Stimulated activated CD4-positive, alpha-beta T cell treated with anti-CD3 and anti-CD28 coated beads, Interleukin-12 subunit alpha, Interleukin-12 subunit beta, amount 100 ng/mL, for 4 hours (primary cell): ENCODE measurements at places on chromosomes 3 and 15.

GRCh38 chr3:41075975-41076374 lies 123.3 kb upstream of the CTNNB1 start:
- no peak for DNase-seq

GRCh38 chr3:56775838-56776555 lies 25.8 kb downstream of the ARHGEF3 start:
- DNase-seq: no peak

DNA sequence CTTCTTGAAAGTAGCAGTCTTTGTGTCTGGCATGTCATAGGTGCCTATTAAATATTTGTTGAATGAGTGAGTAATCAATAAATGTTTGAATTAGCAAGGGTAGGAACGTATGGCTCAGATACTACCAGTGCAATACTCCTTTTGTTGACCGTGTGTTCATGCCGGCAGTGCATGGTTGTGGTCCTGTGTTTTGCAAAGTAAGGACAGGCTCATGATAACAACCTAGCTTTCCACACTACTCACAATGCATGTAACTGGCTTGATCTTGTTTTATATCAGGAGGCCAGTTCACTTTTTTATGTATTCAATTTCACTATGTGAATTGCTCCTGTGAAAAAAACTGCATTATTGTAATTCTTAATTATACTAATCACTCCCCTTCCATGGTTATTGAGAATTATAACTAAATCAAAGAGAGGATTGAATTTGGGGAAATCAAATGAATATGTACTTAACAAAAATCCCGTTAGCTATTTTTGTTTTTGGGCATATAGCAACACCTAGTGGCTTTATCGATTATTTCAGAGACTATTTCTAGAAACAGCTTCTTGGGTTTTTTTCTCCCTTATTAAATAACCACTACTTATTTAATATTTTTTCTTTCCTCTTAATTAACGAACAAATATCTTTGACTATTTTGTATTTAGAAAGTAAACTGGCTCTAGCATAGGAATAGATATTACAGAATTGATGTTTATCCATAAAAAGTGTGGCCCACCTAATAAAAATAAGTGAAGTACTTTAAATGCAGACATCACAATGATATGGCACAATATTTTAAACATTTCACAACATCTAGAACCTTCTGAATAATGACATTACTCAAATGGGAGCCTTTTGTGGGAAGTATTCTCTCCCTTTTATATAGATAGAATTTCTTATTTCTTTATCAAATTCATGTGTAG lies 218.5 kb downstream of the BBX start:
- DNase-seq: no peak

- DNase-seq: no peak
Observed at GRCh38 chr15:72034859-72035650, 82.9 kb downstream of the MYO9A start.

DNA sequence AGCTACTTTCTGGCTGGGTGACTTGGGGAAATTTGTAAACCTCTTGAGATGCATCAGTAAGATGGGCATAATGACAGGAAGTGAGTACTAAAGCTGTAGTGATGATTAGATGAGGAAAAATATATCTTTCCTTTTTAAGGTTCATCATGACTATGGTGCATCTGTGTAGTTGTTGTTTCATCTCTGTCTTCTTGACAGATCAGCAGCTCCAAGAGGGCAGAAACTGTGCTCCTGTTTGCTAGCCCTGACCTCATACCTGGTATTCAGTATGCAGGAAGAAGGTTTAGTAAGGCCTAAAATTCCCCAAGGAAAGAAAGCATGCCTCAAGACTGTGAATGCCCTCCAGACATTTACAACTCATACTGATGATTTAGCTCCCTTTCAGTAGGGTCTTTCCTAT lies 82.5 kb upstream of the PSMD6 start:
- DNase-seq: no peak

DNA sequence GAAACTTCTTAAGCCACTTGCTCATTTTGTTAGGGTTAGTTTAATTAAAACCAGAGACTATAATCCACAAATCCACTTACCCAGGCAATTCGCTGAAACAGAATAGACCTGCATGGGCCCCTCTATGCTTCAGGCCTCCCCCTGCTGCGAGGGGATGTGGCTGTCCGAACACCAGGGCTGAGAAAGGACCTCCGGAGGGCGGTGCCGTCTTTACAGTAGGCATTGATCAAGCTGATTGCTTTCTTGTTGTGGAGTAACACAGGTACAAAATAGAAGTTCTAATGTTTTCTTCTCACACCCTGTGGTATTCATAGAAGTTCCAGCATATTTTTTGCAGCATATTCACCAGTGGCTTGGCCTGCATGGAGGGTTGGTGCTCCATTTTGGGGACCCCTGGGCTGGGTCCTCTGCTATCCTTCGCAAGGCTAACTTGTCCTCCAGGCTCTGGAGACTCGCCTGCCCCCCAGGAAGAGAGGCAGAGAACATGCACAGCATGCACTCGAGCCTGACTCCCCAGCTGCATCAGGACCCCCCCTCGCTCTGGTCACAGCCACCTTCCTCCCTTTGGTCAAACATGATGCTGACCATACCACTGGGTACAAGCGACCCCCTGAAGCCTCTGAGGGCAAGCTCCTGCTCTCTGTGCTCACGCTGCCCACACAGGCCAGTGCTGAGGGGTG lies 55.3 kb downstream of the TPRA1 start:
- DNase-seq: no peak

GRCh38 chr15:66004618-66005262 lies 135.4 kb downstream of the RAB11A start:
- no peak for DNase-seq

GRCh38 chr3:188294113-188294512 lies 140.2 kb downstream of the LPP start:
- no peak for DNase-seq
